ENCODE measurements at places on chromosomes 6 and 20. TPM values are rescaled to one million over a fixed set of nuclear protein-coding genes. Genes with fewer than 3 reads are reported as not detected.

Gene SASH1
- total RNA-seq: 49.3 TPM

Gene GSTA1
- total RNA-seq: not detected

Gene ZBP1
- total RNA-seq: not detected

Gene ATAT1
- total RNA-seq: 2.7 TPM

Gene HLA-DMA
- 1.2 TPM for total RNA-seq

Gene SLC44A4
- under 0.01 TPM for total RNA-seq

Gene FGD2
- not detected for total RNA-seq

Gene OPN5
- not detected for total RNA-seq

Measured in dermis microvascular lymphatic vessel endothelial cell (primary cell).